NCI-H1092 (cell line): ENCODE measurements at places on chromosomes 1 and 21.

DNA sequence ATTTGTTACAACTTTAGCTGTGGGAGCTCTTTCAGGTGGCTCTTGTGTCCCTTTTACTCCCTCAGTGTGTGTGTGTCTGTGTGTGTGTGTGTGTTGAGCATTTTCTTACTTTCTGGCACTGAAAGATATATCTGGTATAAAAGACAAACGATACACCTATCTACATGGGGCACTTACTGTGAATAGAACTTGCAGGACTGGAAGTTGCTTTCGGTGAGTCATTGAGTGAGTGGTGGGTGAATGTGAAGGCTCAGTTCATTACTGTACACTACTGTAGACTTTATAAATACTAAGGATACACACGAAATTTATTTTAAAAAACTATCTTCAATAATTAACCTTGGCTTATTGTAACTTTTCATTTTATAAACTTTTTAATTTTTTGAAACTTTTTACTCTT lies 38.7 kb downstream of the BTBD8 start:
- no peak for DNase-seq

- no peak for DNase-seq
Observed at GRCh38 chr1:244237445-244237844, 186.4 kb downstream of the ZBTB18 start.

- no peak for DNase-seq
Observed at GRCh38 chr21:45699251-45699942, 55.9 kb downstream of the PCBP3 start.

- DNase-seq: no peak
Observed at GRCh38 chr1:53559391-53559815, 100.2 kb downstream of the DMRTB1 start.

- DNase-seq: no peak
Observed at GRCh38 chr1:157932069-157932468, 61.4 kb upstream of the KIRREL1 start.

GRCh38 chr21:31732597-31733550 lies 956 bp upstream of the SCAF4 start:
- peak; percentile 25 for DNase-seq

DNA sequence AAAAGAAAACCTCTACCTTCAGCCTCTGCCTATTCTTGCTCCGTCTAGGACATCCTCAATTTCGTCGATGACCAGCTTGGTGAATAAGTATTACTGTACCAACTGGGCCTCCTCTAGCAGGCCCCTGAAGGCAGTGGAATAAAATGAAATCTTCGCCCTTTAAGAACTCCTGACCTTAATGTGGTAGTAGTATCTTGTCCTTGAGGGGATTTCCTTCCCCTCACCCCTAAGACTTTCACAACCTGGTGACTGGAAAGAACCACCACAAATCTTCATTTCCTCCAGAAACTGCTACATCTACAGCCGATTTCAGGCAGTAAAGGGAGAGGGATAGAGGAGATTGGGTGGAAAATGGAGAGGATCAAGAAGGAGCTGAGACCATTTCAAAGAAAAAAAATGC lies 1.6 kb upstream of the HAX1 start:
- no peak for DNase-seq

- DNase-seq: no peak
Observed at GRCh38 chr1:174969977-174970376, 29.8 kb upstream of the CACYBP start.

GRCh38 chr21:28751176-28751575 lies 241.5 kb downstream of the LTN1 start:
- DNase-seq: no peak

DNA sequence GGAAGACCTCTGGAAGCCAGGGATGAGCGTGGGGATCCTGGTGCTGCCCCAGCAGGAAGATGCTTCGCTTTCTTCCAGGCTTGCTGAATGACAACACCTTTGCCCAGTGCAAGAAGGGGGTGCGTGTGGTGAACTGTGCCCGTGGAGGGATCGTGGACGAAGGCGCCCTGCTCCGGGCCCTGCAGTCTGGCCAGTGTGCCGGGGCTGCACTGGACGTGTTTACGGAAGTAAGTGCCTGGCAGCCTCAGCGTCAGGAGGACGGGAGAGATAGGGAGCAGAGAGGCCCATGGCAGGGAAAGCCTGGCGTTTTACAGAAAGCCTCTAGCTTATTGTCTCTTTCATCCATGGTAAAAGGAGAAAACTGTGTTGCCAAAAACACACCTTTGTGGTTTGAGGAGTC lies 23.5 kb downstream of the PHGDH start:
- DNase-seq: no peak

GRCh38 chr1:235885655-235886262 lies 19.1 kb upstream of the LYST start:
- DNase-seq: no peak

- DNase-seq: no peak
Observed at GRCh38 chr1:48371598-48371997, 100.4 kb downstream of the SPATA6 start.

GRCh38 chr1:145871994-145872924 lies 13.4 kb upstream of the PIAS3 start:
- DNase-seq: no peak

DNA sequence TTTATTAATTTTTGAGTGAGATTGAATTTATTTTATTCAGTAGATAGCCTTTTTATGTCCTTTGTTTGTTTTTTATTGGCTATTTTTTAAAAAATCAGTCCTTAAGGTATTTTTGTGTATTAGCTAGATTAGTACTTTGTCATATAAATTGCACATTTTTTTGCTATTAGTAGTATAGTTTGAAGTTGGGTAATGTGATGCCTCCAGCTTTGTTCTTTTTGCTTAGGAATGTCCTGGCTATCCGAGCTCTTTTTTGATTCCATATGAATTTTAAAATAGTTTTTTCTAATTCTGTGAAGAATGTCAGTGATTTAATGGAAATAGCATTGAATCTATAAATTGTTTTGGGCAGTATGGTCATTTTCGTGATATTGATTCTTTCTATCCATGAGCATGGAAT lies 80.4 kb downstream of the MAN1A2 start:
- no peak for DNase-seq

GRCh38 chr1:9320520-9321479 lies 28.1 kb downstream of the SPSB1 start:
- DNase-seq: no peak

DNA sequence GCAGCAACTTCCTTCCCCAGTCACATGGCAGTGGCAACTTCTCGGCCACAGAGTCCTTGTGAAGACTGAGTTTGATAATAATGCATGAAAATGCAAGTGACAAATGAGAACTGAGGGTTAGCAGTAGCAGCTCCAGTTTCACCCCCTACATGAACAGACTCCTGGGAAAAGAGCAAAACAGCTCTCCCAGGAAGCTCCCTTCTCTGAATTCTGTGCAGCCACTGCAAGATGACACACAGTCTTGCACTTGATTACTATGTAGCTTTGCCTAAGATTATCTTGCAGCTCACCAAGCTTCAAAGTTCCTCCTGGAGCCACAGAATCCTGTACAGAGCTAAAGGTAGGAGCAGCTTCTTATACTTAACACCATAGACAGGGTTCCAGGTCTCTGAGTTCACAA lies 4.7 kb downstream of the PGBD5 start:
- no peak for DNase-seq

- DNase-seq: no peak
Observed at GRCh38 chr1:29438991-29439390, 202.7 kb downstream of the PTPRU start.

- no peak for DNase-seq
Observed at GRCh38 chr1:25902462-25902861, 3.8 kb downstream of the STMN1 start.

- no peak for DNase-seq
Observed at GRCh38 chr1:169146576-169147214, 40.2 kb downstream of the ATP1B1 start.

- DNase-seq: no peak
Observed at GRCh38 chr21:25453524-25453923, 153.8 kb downstream of the MRPL39 start.
